ENCODE measurements at places on chromosomes 1 and 21.

- no peak for DNase-seq
Observed at GRCh38 chr1:7651203-7651602, 119.9 kb upstream of the VAMP3 start.

GRCh38 chr1:86739648-86740509, 35.5 kb downstream of the SH3GLB1 start:
- no peak for DNase-seq

GRCh38 chr1:171814692-171815091, 26.6 kb upstream of the DNM3 start:
- DNase-seq: no peak

DNA sequence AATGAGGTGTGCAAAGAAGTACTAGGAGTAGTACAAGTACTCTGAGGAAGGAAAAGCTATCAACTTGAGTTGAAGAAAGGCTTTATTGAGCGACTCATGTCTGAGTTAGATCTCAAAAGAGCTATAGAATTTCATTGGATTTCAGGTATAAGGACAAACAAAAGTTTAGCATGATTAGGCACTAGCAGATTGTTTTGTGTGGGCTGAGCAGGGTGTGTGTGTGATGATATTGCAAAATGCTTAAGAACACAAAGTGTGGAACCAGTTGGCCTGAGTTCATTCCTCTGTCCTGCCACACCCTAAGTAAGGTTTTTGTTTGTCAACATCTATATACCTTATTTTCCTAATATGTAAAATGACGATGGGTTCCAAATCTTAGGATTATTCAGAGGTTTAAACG, 158.9 kb downstream of the KCNK2 start:
- no peak for DNase-seq

GRCh38 chr1:182615468-182616129, 11.4 kb upstream of the RGS16 start:
- DNase-seq: no peak

DNA sequence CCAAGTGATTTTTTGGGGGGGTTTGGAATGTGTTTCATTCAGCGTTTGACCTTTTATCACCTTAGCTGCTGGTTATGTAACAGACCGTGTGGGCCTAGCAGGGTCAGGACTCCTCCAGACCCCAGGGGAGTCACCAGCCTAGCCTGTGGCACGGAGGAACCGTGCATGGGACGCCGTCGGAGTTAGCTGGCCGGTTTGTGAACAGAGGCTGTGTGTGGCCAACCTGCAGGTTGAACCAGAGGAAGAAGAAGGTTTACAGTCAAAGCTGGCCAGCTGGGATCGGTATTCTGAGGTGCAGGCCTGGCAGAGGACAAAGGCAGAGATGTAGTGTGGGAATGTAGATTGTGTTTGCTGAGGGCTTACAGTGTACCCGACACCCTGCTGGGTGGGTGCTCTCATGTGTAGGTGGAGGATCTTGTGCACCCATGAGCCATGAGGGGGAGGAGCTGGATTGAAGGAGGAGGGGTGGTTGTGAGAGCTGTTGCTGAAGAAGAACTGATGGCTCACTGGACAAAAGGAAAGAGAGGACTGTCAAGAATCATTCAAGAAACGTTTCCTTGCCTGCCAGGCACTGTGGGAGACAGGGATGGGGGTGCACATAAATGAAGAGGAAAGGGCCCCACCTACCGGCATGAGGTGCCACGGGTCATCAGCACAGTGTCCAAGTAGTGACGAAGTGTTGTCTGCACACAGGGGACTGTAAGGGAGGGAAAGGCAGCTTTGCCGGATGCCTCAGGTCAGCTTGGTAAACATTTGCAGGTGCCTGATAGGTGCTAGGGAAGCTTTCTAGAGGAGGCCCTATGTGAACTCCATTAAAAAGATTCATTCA, 40.0 kb upstream of the PWP2 start:
- DNase-seq: no peak
